ENCODE measurements at places on chromosomes 3 and 15.
A peak's percentile ranks its signal among the peaks of the same experiment; 100 is the strongest.

- no peak for DNase-seq
These were observed 81.9 kb upstream of the CACNA2D3 start for GRCh38 chr3:54040476-54040875.

DNA sequence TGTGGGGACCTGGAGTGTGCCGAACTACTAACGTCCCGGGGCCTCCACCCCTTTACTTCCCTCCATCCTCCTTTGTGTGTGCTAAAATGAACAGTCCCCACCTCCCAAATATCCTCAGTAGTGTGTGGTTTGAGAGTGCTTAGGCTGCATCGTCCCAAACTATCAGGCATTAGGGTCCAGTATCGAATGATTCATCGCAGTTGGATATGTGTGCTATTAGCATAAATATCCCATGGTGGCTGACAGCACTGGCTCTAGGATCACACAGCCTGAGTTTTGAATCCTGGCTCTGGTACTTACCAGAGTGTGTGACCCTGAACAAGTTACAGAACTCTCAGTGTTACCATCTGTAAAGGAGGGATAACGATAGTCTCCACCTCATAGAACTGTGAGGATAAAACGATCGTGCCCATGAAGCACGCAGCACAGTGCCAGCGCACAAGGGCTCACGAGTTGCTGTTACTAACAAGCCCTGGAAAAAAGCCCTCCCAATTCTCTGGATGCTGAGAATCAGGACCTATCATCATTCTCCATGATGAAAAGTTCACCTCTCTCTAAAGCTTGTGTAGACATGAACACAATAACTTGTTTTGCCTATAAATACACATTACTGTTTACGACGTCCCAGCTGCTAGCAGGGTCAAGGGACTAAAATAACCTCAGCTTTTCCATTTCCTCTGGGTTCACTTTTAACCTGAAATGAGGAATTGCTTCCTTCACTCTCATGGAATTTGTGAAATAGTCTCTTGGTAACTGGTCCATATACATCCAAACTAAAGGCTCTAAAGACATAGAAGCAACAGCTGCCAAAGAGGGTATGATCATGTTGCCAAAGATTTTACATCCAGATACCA lies 51.0 kb downstream of the VGLL4 start:
- no peak for DNase-seq

DNA sequence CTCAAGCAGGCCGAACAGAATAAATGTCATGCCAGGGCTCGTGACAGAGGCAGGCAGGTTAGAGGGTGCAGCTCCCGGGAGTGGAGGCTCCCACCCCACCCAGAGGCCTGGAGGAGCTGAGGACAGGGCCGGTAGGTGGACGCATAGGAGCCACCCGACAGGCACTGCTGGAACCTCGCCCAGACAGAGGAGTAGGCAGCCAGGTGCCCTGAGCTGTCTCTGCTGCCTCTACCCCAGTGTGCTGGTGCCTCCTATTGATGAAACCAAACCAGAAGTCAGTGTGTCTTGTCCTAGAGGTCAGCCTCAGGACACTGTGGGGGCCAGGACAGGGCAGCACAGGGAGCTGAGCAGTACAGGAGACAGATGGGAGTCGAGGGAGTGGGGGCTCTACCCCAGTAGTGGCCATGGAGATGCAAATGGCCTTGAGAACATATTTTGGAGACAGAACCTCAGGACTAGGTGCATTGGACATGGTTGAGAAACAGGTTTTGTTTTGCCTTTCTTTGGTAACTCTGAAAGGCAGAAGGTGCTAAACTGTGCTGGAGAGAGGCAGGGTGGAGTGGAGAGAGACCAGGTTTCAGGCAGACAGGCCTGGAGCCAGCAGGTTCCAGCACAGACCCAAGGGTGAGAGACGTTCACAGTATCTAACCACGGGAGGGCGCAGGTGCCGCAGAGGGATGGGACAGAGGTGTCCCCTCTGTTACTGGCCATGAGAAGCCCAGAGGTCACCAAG lies 15.4 kb upstream of the KLF15 start:
- no peak for DNase-seq

DNA sequence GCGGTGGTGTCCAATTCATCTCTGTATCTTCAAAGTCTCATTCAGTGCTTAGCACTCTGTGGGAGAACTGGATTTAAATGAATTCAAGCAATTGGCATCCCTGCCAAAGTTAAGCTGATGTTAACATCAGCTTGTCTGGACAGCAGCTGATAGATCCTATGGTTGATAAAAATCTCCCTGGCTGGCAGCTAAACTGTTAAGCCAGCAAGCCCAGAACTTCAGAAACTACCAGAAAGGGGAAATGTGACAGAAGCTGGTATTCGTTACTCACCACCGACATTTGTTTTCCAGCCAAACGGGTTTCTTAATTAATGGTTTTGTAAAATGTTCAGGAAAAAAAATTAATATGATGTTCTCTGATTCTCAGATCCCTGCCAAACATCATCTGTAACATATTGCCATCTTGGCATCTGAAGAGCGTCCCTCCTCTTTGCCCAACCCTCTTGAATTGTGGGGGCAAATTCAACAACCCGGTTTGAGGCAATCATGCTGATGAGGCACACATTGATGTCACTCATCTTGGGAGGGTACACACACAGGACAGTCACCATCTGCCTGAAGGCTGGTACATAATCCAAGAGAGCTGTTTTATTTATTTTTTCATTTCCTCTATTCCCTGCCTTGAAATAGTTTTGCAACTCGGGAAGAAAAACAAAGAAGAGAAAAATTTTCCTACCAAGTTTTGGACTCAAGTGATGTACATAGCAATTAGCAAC lies 76.3 kb upstream of the ABHD17C start:
- DNase-seq = no peak

DNA sequence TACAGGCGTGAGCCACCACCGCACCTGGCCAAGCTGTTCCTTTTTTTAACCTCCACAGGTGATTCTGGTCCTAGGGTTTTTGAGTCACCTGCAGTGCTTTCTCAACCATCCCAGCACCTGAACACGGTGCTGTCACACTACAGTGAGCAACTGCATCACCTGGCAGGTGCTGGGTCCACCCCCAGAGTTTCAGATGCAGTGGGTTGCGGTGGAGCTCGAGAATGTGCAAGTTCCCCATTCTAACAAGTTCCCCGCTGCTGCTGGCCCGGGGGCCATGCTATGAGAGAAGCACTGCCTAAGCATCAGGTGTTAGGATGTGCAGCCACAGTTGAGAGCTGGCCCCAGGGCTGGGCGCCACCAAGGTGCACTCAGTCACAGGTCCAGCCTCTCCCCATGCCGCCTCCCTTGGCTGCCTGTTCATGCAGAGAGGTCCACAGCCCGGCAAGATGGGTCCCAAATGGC lies 18.0 kb downstream of the ISG20 start:
- no peak for DNase-seq

GRCh38 chr3:9135930-9136525 lies 113.4 kb downstream of the SRGAP3 start:
- no peak for DNase-seq

- DNase-seq = no peak
These were observed 83.3 kb downstream of the NR2E3 start for GRCh38 chr15:71893691-71894090.

DNA sequence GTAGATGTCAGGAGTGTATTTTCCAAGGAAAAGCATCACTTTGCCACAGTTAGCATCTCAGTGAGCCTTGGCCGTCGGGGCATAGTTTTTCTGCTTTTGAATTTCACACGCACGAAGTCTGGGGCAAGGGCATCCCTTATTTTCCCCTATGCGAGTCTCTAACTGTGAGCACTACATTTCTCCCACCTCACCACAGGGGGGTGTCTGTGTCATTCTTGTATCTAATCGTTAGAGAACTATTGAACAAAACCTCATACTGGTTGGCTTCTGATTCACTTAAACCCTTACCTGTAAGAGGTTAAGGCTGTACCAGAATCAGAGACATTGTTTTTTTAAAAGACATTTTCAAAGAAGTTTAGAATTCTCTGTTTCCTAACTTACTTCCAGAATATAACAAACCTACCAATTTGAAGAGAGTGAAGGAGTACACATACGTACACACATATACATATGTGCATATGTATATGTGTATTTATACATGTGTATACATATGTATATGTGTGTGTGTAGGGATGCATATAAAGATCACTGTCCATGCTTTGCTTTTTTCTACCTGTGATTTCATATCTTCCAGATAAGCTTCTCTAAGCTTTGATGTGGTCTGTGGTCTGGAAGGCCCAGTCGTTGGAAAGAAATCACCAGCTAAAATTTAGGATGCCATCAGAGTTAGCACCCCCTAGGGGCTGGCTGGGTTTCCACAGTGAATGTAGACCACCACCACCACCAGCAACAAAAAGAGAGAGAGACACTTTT lies 49.4 kb downstream of the MYZAP start:
- DNase-seq = no peak

DNA sequence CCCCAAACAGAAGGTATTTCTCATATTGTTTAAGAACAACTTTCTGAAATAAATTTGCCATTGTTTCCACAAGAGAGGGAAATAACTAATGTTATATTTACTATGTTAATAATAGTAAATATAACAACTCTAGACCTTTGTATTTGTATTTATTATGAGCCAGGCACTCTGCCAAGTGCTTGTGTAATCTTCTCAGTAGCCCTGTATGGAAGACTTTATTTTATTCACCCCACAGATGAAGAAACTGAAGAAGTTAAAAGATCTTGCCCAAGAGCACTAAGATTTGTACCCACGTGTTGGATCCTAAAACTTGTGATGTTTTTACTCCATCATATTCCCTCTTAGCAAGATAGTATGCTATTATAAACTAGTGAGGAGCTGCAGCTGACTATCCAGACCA lies 12.0 kb upstream of the GNB4 start:
- no peak for DNase-seq

- DNase-seq = no peak
These were observed 54.8 kb upstream of the CPB1 start for GRCh38 chr3:148772835-148773234.

DNA sequence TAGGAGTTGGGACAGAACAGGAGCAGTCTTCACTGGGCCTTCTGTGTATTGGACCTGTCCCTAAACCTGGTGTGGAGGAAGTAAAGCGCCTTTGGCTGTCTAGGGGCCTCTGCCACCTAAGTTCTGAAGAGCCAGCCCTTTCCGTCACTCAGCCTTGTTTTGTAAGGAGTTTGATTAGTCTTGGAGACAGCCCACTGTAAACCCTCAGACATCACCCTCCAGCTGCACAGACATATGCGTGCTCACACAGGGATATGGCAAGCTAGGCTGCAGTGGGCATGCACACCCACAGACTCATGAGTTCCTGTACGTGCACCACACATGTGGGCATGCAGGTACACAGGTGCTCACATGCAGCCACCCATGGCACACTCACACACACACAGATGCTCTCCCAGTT lies 5.2 kb downstream of the PRKCD start:
- no peak for DNase-seq

- DNase-seq = no peak
These were observed 30.5 kb upstream of the PRSS50 start for GRCh38 chr3:46748170-46748569.

- no peak for DNase-seq
These were observed 150.8 kb upstream of the DPH6 start for GRCh38 chr15:35696767-35697231.

DNA sequence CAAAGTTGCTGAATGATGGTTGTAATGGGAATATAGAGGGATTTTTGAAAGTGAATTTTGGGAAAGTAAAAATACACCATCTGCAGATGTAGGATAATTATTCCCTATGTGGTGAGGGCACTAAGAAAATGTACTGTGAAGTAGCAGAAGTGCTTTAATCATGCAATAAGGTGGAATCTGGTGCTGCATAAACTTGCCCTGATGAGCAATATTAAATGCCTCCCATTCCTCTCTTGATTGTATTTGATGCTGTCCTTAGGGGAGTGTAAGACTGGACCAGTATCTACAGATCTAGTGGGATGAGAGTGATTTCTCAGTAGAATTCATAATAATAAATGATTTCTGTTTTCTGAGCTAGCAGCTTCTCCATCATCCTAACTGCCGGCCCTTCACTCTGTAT lies 47.7 kb upstream of the ATP2C1 start:
- DNase-seq = no peak

DNA sequence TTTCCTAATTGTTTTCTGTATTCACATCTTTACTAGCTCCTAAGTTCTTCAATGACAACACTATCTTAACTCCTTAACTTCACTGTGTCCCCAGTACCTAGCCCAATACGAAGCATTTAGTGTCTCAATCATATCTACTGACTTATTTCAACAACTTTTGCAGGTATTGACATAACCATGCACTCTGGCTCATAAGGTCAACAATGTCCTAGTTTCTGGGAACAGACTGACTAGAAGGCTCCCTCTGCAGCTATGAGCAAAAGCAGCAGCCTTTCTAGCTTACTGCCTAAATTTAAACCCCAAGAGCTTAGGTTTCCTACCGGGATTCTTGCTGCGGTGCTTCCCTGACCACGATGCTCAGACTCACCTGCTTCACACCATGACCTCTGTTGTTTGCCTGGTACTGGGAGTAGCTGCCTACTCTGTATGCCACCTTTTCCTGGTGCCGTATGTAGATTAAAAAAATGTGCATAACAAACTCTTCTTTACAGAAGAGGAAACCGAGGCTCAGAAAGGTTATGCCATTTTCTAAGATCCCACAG lies 767.7 kb downstream of the TUSC7 start:
- no peak for DNase-seq

GRCh38 chr15:52523192-52523591 lies 5.5 kb downstream of the MYO5A start:
- no peak for DNase-seq

- no peak for DNase-seq
These were observed 257.5 kb downstream of the ZNF621 start for GRCh38 chr3:40782111-40782721.

- DNase-seq = no peak
These were observed at the start of gene SPINT1 for GRCh38 chr15:40843885-40844695. TSS of gene SPINT1 (plus strand) at chr15:40844048. CDS start at chr15:40844555, 507 bp downstream.

DNA sequence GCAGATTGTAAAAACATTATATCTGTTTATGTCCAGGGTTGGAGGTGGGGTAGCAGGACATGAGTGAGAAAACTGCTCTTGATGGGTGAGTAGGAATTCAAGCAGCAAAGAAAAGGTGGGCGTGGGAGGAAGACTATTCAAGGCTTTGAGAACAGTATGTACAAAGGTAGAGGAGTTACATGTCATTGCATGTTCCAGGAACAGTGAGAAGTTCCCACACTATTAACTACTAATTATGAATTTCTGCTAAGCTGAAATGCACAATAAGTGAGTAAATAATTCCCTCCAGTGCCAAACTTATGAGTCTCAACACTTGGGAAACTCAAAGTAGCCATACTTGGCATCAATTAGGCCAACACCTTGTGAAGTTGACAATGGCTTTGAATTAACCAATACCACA lies 80.1 kb downstream of the SRGAP3 start:
- DNase-seq = no peak

DNA sequence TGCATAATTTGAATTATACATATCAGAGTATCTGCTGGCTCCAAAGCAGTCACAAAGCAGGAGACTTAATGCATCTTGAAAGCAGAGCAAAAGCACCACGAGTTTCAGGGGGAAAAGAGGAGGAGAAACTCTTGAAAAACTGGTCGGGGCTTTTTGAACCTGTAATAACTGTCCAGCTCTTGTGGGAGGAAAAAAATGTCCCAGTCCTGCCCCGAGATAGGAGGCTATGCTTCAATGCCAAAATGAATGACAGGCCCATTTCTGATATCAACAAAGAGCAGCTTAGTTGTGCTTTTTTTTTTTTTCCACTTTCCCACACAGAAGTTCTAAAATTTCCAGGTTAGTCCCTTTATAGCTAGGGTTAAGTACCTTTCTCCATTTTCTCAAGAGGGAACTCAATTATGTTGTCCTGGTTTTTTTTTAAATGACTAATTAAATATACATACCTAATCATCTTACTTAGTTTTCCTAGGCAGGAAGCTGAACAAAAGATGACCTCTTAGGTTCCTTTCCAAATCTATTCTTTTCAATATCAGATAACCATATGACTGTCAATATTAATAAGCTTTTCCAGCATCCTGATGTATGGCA lies 120.2 kb downstream of the TFDP2 start:
- DNase-seq = no peak

- DNase-seq = peak; percentile 26
These were observed 24.6 kb upstream of the CORO2B start for GRCh38 chr15:68553994-68554720.
